Muscle of back (tissue), 13 donors: ENCODE measurements at places on chromosomes 1 and 21. TPM values are rescaled to one million over a fixed set of nuclear protein-coding genes. Genes with fewer than 3 reads are reported as not detected.

OVAAL gene
- polyA plus RNA-seq = not detected

HMGN1 gene
- 264 TPM for polyA plus RNA-seq

OLIG2 gene
- not detected for polyA plus RNA-seq

PIK3R3 gene
- 21.9 TPM for polyA plus RNA-seq

APOBEC4 gene
- not detected for polyA plus RNA-seq

CD48 gene
- 1.9 TPM for polyA plus RNA-seq

C8B gene
- not detected for polyA plus RNA-seq

GBP2 gene
- polyA plus RNA-seq = 1.3 TPM

RHBDL2 gene
- 1.3 TPM for polyA plus RNA-seq

PTCH2 gene
- 10.4 TPM for polyA plus RNA-seq

DNA sequence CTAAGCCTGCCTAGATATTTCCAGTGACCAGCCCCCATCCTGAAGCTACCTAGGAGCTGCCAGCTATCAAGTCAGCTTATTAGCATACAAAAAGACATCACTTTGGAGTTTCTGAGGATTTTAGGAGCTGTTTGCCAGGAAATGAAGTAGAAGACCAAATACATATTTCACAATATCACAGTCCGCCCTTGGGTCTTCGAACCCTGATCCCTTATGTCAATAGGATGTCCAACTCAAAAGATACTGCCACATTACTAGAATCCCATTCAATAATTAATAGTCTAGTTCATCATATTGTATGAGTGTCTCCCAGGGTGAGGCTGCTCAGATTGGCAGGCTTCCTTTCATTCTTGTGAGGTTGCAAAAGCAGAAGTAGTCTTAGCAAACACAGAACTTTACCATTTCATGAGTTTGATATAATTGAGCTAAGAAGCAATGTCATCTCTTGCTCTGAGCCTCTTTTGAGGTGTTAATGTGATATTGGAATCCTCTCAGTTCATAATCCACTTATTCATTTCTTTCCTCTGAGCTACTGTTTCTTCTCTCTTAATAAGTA lies 13.6 kb downstream of the IPO9 start:
- DNase-seq = no peak

DNA sequence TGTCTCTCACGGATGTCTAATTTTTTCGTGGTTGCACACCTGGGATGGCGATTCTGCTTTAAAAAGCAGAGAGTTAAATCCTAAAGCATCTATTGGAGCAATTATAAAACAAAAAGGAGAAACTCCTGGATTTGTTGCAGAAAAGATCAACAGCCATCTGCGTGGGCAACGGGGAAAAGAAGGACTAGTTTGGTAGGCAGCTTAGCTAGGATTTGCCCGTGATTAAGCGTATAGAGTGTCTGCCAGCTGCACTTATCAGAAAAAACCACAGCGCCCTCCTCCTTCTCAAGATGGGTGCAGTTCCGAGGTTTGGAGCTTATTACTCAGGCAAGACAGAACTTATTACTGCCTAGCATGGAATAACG lies 526 bp upstream of the SLC25A24 start:
- peak; percentile 44 for DNase-seq

DNA sequence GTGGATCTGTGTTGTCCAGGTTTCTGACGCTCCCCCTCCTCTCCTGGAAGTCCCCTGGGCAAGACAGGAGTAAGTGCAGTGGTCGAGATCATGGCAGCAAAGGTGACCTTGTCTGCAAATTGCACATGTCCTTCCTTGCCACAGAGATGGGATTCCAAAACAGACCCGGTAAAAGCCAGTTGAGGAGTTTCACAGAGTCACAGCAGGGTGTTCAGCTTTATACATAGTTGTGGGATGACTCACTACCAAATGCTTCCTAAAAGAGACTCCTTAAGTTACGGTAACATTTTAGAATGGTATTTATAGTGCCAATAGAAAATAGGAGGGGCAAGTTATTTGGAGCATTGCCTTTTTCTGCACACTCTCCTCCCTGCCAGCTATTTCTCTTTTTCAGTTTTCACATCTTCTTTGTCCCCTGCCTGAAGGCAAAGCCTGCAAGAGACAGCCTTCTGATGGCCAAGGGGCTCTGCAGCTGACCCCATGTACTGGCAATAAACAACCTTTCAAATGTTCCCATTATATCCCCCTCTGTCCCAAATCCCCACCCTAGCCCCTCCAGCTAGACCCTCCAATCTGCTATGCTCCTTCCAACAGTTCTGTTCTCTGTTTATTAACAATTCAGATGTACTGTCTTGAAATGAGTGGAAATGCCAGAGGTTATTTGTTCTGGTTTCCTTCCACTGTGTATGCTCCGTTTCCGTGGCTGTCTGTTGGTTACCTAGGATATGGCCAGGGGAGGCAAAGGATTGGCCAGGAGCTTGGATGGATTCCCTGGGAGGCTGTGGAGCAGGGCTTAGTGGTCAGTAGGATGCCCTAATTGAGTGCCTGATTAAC lies 115.0 kb downstream of the TGFB2 start:
- peak; percentile 73 for DNase-seq

GRCh38 chr1:209379280-209379679 lies 204.2 kb upstream of the CAMK1G start:
- no peak for DNase-seq

DNA sequence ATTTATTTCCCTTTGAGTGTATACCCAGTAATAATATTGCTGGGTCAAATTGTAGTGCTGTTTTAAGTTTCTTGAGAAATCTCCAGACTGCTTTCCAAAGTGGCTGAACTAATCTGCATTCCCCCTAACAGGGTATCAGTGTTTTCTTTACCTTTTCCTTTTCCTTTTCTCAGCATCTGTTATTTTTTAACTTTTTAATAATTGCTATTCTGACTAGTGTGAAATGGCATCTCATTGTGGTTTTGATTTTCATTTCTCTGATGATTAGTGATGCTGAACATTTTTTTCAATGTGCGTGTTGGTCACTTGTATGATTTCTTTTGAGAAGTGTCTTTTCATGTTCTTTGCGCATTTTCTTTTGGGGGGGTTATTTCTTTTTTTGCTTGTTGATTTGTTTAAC lies 374.9 kb upstream of the BRINP3 start:
- DNase-seq = no peak

DNA sequence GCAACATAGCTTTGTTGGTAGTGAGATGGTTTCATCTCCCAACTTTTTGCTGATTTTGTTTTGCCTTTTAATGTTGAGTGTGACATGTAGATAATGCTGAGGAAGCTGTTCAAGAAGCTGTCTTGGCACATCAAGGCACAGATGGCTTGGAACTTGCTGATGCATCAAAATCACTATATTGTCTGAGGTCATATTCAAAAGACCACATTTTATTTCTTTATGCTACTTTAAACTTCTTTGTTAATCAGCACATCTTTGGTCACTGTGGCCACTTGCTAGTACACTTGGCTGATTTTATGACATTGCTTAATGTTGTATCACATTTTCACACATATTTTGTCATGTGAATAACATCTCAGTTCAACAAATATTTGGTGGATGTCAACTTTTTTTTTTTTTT lies 87.1 kb upstream of the BCL10 start:
- DNase-seq = peak; percentile 14

DNA sequence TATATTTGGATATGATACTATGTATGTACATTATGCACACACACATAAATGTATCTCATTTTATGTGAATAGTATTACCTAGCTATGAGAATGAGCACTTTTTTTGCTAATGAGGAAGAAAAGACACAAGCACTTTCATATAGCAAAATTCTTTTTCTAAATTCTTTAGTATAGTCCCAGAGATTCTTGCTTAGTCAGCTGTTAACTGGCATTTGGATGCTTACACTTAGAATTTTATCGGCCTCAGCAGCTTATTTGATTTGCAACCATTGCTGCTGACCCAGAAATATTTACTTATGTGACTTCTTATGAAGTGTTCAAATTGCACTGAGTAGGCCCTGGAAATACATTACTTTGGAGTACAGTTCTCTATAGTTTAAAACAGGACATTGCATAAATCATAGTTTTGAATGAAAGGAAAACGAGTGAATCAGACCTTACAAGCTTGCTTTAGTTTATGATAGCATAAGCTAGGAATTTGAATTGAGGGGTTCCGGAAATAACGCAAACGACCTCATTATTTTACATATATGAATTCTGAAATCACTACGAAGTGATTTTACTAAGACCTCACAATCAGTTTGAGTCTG lies 653.9 kb upstream of the NEGR1 start:
- no peak for DNase-seq

- DNase-seq = peak; percentile 87
Observed at GRCh38 chr21:27700974-27701614, 734.2 kb upstream of the ADAMTS5 start.

- peak; percentile 67 for DNase-seq
Observed at GRCh38 chr1:9239622-9240401, 5.2 kb downstream of the H6PD start.

- DNase-seq = no peak
Observed at GRCh38 chr1:207015791-207016190, 16.8 kb downstream of the C1orf116 start.

GRCh38 chr1:53727461-53728092 lies 11.4 kb downstream of the GLIS1 start:
- DNase-seq = no peak

GRCh38 chr1:21823206-21823979 lies 11.3 kb downstream of the LDLRAD2 start:
- DNase-seq = peak; percentile 2

DNA sequence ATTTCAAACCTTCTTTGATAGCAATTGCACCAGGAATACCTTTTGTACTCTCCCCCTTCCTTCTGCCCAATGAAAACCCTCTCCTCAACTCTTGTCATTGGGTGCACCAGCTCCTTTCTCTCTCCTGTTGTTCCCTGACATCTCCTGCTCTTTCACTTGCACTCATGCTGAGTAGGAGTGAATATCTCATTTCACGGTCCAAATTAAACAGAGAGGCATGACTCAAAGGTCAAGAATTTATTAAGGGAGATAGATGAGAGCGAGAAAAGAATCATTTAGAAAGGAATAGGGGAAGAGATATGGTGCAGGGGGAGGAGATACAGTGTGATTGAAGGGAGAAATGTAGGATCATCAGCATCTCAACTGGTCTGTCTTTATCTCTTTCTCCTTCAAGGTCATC lies 22.1 kb downstream of the AIM2 start:
- DNase-seq = no peak

DNA sequence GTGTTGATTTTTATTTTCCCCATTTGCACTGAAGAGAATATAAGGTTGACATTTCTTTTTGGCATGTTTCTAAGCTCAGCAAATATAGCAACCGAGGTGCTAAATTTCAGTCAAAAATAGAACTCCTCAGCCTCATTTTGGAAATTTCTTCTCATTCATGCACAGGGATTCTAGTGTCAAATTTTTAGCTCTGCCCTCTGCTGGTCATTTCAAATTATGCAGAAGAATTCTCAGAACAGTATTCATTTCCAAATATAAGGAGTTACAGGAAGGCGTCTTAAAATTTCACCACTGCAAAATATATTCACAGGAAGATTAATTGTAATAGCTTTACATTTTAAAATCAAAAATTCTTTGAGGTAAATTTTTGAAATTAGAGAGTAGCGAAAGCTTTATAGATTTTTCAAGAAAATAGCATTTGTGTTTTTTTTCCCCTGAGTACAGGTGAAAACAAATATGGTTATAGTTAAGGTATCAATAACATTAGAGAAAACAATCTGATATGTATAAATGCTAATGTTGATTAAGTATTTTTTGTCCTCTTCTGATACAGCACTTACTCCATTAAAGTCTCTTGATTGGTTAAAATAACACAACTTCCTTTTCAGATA lies 57.9 kb downstream of the FMN2 start:
- peak; percentile 58 for DNase-seq

DNA sequence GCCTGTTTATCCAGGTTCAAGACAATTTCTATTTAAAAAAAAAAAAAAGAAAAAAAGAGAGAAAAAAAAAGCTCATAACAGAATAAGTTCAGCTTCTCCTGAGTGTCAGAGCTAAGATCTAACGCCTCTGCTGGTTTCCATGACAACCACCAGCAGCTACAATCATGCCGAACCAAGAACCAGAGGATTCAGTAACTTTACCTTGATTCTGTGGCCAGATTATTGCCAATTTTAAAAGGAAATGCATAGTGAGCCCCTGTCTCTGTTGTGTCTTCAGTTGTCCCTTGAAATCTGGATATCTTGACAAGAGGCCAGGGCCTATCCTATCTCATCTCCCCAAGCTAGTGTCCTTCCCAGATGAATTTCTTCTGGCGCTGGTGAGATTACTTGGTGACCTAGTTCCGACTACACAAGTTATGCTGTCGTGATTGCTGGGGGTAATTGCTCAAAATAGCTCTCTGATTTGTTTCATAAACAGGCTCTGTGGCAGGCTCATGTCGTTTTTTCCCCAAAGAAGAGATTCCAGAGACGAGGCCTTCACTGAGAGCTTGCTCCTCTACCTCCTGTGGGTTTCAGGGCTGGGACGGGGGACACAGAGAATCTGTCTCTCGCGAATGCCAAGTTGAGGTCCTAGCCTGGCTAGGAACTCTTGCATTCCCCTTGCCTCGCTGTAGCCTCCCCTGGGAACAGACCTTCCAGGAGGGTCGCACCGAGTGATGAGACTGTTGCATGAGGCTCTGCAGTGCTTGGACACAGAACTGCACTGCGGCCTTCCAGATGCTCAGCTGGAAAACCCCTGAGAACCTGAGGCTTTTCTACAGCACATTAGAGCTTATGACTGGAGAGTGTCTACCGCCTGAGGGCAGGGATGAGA lies 32.4 kb upstream of the SCCPDH start:
- no peak for DNase-seq

- no peak for DNase-seq
Observed at GRCh38 chr1:198620951-198621824, 17.7 kb upstream of the PTPRC start.

GRCh38 chr21:33578214-33578613 lies 10.3 kb downstream of the DONSON start:
- DNase-seq = no peak

GRCh38 chr1:34113887-34114286 lies 51.1 kb downstream of the CSMD2 start:
- peak; percentile 1 for DNase-seq

DNA sequence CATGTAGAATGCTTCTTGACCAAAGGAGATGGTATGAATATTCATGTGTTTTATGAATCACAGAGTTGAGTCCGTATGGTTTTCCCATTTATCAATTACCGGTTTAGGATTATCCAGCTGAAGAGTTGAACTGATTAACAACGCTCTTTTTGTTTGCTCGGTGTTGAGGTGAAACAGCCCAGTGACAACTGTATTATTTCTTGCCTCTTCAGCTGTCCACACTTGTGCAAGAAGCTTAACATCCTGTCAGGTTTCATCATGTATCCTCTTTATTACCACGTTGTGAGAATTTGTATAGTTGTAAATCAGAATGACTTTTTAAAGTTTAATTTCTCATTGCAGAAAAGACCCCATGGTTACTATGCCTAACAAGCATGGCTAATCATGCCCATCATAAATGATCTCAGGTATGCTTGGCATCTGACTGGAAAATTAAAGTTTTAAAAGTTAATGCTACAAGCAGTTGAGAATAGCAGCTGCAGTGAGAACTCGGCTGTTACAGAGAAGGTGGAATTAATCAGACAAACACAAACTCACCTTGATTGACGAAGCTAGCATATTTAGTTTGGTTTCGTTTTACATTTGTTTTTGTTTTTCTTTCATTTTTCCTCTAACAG lies 563.2 kb upstream of the ADGRL2 start:
- DNase-seq = no peak
